ENCODE measurements at places on chromosomes 3 and 15. TPM values are rescaled to one million over a fixed set of nuclear protein-coding genes. Genes with fewer than 3 reads are reported as not detected.

CTXN2 gene
- total RNA-seq = not detected

PYGO1 gene
- 5.2 TPM for total RNA-seq

LOXL1 gene
- 31.9 TPM for total RNA-seq

DPP8 gene
- total RNA-seq = 39.9 TPM

CHSY1 gene
- total RNA-seq = 15.1 TPM

KBTBD8 gene
- 3.6 TPM for total RNA-seq

SERPINI1 gene
- total RNA-seq = 10.6 TPM

FEZF2 gene
- total RNA-seq = not detected

IQCH gene
- 1.1 TPM for total RNA-seq

BOC gene
- total RNA-seq = 6.7 TPM

PTX3 gene
- total RNA-seq = 0.52 TPM

All from left ventricle myocardium inferior (tissue), 1 donor.